Neural crest cell (in vitro differentiated cells): ENCODE measurements at places on chromosomes 6 and 20.

DNA sequence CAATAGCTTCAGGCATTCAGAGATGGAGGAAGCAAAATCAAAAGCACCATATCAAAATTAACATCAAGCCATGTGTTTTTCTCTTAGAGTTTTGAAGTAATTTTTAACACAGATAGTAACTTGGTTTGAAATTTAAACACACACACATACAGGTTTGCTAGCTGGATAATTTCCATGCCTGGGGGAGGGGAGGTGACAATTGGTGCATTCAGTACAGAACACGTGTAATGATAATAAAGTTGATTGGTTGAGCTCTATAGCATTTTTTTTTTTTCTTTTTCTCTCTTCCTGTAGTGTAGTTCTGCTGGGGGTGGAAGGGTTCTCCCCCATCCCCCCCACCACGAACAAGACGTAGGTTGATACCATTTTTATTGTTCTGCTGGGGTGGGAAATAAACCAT is 564.8 kb downstream of the LMBRD1 start:
- no peak for DNase-seq

GRCh38 chr6:116876635-116877611 is at the start of gene RFX6:
Gene RFX6, plus strand, starts transcription at chr6:116877242. Its CDS starts 34 bp downstream, at chr6:116877276.
- DNase-seq, result no peak

DNA sequence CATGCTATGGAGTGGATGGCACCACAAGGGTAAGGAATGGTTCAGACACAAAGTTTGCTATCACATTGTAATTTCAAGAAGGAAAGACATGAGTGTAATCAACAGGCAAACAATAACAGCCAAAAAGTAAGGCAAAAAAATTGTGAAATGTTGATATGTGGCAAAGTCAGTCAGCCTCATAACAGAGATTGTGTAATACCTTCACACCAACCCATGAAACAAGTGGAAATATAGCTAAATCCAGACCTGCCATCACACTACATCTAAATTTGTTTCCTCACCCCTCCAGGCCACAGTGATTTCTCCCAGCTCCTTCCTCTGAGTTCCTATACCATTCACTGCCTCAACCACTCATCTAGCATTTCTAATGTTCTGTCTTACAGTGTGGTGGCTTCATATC is 37.3 kb downstream of the SIM1 start:
- DNase-seq, result no peak

DNA sequence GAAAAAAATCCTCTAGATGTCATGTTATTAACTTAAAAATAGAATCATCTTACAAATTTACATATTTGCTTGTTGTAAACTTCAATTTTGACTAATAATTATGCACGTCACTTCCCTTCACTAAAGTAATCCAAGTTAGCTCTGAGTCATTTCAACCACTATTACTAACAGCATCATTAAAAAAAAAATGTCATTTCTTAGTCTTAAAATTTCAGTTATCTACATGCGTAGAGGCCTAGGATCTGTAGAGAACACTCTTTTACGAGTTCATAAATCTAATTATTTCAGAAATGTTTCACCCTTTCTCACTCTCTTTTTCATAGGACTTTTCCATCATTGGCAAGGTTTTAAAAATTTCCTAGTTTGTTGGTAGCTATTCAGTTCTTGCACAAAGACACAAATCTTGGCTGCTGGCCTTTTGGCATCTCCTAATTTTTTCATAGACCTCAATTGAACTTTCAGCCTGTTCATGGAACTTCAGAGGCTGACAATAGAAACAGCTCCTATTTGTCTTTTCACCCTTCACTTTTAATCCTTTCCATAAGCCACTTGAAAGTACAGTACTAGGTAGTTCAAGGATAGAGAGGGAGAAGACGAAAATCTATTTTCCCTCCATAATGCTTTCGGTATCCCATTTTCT is 61.5 kb downstream of the OGFRL1 start:
- DNase-seq, result no peak

- no peak for DNase-seq
Observed at GRCh38 chr20:20235681-20236080, 132.2 kb upstream of the INSM1 start.

GRCh38 chr6:17417817-17418216 is 24.4 kb downstream of the CAP2 start:
- no peak for DNase-seq

- DNase-seq, result no peak
Observed at GRCh38 chr6:39812853-39813533, 20.8 kb downstream of the DAAM2 start.

DNA sequence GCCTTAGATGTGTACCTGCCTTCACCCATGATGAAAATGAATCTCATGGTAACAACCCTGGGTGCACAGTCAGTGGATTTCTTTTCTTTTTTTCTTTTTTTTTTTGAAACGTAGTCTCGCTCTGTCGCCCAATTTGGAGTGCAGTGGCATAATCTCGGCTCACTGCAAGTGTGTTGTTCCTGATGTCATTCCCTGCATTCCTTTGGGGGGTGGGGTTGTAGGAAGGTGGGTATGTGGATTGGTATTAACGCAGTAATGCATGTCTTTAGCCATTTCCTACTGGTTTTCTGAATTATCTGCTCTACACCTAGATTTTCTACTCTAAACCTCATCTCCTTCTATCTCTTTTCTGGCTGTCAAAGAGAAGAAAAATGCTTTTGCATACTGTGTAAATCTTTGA is 146.6 kb downstream of the RNF144B start:
- DNase-seq, result no peak

DNA sequence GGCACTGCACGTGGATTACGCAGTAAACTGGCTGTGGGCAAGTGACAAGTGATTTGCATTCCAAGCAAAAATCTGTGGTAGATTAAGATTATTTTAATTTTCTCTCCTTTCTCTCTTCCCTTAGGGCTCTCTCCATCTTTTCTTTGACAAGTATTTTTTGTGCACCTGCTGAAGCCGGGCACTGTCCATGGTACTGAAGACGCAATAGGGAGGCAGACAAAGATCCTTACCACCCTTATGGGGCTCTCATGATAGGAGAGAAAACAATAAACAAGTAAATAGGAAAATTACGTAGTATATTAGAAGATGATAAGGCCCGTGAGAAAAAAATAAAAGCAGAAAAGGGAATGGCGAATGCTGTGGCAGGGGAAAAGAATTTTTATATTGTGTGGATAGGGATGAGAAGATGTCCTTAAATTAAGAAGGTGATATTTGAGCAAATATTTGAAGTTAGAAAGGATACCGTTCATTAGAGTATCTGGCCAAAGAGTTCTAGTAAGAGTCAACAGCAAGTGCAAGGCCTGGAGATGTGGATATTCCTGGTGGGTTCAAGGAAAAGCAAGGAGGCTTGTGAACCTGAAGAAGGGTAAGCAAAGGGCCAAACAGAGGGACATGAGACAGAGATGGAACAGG is 146.0 kb downstream of the LAMP5 start:
- peak; percentile 42 for DNase-seq

GRCh38 chr6:165819394-165819793 is 156.4 kb upstream of the PDE10A start:
- no peak for DNase-seq

DNA sequence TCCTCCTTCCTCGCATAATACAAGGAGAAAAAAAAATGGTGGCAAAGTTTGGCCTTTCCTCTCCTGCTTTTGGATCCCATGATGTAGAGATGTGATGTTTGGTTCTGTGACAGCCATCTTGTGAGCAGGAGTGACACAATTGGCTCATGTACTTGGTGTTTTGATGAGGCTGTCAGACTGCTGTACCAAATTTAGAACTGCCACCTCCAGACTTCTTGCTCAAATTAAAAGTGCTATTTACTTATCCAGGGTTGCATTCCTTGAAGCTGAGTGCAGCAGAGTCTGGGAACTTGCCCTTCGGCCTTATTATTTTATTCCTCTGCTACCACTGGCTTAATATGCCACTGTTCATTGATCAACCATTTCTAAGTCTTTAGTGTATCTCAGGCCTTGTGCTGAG is 21.9 kb downstream of the BCAS1 start:
- DNase-seq, result no peak

DNA sequence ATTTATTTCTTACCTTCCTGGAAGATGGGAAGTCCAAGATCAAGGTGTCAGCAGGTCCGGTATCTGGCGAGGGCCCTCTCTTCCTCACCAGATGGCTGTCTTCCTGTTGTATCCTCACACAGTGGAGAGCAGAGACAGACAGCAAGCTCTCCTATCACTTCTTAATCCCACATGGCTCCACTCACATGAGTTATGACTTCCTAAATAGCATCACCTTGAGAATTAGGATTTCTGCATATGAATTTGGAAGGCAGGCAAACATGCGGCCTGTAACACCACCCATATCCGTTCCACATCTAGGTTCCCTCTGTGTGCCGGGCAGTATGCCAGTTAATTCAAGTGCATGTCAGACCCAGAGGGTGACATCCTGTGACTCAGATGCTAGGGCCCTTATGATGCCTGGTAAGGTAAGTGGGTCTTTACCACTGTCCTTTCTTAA is 2.1 kb downstream of the RAET1E start:
- DNase-seq, result no peak

- peak; percentile 30 for DNase-seq
Observed at GRCh38 chr20:49853640-49854039, 41.0 kb downstream of the SLC9A8 start.

DNA sequence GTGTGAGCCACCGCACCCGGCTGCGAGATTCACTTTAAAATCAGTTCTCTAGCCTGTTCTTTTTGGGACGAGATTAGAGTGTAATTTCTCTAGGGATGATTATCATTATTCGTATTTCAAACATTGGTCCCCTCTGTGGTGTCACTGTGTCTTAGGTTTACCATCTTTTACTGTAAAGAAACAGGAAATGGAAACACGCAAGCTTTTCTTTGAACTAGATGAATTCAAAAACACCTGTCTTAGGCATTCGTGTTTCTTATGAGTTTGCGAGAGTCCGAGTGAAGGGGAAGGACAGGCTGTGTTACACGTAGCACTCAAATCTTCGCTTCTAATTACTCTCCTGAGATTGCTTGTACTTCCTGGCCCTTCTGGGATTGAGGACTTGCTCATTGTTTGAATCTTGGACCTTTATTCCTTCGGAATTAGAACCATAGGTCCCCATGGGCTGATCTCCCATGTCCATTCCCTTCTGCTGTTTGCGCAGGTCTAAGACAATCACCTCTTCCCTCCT is 61.6 kb downstream of the PHACTR2 start:
- no peak for DNase-seq

DNA sequence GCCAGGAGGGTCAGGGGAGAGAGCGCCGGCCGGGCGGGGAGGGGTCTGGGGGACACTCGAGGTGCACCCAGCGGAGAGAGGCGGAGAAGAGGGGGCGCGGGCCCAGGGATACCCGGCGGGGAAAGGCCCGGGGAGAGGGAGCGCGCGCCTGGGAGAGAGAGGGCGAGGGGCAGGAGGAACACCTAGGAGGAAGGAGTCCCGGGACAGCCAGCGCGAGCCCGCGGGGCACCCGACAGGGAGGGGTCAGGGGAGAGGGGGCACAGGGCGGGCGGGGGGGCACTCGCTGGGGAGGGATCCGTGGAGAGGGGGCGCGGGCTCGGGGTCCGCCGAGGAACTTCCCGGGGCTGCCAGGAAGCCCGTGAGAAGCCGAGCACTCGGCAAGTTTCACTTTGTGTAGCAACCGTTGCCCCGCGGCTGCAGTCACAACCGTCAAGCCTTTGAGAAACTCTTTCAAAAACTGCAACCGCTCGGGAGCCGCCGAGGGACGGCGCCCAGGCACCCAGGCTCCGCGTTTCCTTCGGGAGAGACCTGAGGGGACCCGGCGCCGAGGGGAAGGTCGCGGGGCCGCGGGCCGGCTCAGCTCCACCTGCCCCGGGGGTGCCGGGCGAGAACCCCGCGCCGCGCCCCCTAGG is 471 bp downstream of the EZR start:
- DNase-seq, result peak; percentile 52

DNA sequence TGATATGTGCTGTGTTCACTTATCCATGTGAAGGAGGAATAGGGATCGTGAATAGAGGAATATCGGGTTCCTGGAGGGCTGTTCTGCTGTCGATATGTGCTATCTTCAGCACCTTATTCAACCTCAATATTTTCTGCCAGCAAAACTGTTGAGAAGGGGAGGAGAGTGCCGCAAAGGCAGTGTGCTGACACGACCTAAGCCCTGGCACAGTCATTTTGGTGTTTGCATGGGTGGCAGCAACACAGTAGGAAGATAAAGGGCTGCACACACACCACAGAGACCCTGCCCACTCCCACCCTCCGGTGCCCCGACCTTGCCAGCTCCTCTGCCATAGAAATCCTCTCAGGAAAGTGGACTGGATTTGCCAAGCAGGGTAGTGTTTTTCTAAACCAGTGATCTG is 47.0 kb downstream of the ZDHHC14 start:
- DNase-seq, result no peak

DNA sequence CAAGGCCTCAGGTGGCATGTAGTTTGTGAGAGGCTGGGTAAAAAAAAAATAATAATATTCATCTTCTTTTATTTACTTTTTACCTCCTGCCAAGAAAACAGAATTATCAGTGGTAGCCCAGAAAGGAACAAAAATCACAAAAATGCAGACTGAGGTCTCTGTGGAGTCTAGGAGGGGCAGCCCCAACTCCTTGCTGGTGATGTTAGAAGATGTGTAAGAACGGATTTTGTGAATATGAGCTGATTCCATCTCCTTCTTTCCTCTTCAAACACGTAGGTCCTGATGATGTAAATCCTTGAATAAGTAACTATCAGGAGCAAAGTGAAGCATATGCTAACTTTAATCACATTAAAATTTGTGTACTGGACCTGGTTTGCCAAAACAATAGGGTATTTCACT is 226.8 kb downstream of the EYA4 start:
- DNase-seq, result no peak

DNA sequence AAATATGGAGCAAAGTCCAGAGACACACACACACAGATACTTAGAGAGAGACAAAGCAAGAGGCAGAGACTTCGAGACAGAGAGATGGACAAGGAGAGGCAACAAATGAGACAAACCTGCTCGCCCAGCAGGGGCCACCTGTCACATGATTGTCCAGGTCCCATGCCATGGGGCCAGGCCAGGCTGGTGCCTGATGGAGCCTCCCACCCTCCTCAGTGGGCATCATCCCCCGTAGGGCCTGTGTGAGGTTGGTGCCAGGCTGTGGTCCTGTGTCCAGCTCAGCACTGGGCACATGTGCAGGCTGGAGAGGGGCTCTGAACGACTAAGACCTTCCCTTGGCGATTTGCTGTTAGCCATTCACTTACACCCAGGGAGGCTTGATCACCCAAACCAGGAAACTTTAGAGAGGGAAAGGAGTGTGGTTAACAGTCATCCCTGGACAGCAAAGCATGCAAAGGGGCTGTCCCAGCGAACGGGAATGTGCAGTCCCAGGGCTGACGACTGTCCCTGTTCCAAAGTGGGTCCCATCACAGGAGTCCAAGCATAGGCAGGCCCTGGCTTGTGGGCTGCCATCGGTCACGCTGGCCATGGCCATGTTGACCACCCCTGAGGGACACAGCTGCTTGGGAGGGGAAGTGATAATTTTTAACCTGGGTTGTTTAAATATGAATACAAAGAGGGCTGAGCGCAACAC is 38.4 kb upstream of the PHACTR3 start:
- DNase-seq, result no peak

GRCh38 chr6:124298730-124299129 is 495.1 kb downstream of the NKAIN2 start:
- DNase-seq, result no peak

DNA sequence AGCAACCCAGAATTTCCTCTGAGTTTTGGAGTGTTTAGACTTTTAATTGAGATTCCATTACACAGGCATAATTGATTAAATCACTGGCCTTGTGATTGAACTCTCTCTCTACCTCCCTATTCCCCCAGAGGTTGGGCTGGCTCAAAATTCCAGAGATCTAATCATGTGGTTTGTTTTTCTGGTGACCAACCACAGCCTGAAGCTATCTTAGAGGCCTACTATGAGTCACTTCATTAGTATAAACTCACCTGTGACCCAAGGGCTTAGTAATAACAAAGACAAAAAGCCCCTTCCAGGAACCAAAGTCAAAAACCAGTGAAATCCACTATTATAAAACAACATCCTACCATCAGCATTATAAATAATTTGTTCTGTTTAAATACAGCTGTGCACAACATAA is 992.5 kb upstream of the CITED2 start:
- DNase-seq, result no peak
